ENCODE measurements at places on chromosomes 5 and 9.

- DNase-seq, result no peak
These were observed 271.2 kb downstream of the SAXO1 start for GRCh38 chr9:18761742-18762300.

- no peak for DNase-seq
These were observed 71.5 kb upstream of the SAP30L start for GRCh38 chr5:154374264-154374663.

DNA sequence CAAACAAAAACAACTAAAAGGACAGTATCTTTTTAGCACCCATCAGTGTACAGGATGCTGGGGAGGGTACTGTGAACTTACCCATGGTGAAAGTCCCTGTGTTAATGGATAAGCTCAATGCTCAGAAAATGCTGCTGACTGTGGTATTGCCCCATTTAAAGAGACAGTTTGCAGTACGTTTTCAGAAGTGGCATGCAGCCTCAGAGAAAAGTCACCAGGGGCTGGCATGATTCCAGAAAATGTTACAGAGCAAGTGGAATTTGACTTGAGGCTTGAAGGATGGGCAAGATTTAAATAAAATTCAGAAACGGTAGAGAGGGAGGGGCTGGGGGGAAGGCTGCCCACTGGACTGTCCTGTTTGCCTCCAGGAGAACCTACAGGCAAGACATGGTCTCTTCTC lies 7.2 kb downstream of the S1PR3 start:
- no peak for DNase-seq

GRCh38 chr9:117278020-117278419 lies 136.8 kb downstream of the ASTN2 start:
- no peak for DNase-seq

GRCh38 chr5:10329820-10330481 lies 22.2 kb upstream of the CMBL start:
- DNase-seq, result no peak

Measured in stimulated activated CD4-positive, alpha-beta T cell treated with anti-CD3 and anti-CD28 coated beads, Interleukin-2, amount 100 ng/mL, for 48 hours (primary cell).